Stimulated activated CD8-positive, alpha-beta memory T cell treated with anti-CD3 and anti-CD28 coated beads, Interleukin-15, amount 100 ng/mL, for 24 hours (primary cell): ENCODE measurements at places on chromosomes 1 and 21.

- DNase-seq = no peak
Observed at GRCh38 chr1:95352767-95353166, 118.8 kb downstream of the RWDD3 start.

- no peak for DNase-seq
Observed at GRCh38 chr1:201795066-201795465, 33.9 kb upstream of the IPO9 start.

DNA sequence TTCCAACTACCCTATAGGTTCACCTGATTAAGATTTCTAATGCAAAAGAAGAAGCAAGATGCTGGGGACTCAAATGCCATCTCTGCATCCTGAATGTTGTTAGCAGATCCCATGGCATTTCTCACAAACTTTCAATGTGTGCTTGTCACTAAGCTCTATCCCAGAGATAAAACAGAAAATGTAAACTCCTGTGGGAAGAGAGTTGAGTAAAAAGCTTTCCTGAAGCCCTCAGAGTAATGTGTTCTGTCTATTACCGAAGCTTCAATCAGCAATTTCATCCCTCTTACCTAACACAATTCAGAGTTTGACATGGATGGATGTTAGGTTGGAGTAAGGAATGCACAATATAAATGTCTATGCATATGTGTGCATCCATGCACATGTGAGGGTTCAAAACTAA lies 829.9 kb upstream of the PRMT6 start:
- DNase-seq = no peak

- DNase-seq = no peak
Observed at GRCh38 chr1:26704629-26705028, 8.8 kb downstream of the ARID1A start.

GRCh38 chr1:233319272-233319671 lies 8.3 kb upstream of the MAP3K21 start:
- DNase-seq = no peak

DNA sequence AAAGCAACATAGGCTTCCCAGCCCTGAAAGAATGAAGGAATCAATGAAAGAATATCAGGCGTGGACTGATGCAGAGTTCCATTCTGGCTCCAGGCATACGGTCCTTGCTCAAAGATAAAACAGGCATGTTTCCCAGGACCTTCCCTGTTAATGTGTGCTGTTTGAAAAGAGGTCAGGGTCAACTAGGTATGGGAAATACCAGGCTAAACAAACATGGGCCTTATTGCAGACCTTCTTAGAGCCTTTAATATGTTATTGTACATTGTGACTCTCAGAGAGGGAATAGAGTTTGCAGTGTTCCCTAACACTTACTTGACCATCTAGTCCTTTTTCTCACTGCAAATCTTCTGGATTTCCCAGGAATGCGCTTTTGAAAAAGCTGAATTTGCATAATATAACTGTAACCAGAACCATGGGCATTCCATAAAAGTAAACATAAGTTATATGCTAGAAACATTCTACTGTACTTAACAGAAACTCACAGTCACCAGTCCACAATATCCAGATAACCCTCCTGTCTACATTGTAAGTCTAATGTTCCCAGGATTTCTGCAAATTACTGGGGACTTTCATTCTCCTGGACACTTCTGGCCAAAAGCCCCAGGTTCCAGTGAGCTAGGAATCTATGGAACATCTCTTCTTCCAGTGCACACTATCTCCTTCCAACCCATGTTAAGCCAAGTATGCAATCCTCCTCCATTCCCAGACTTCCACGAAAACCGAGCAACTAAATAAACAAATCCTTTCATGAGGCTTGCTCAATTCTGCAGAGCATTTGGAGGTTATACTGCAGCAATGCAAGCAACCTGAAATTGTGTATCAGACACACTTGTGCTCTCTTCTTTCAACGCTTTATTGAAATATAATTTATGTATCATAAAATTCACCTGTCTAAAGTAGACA lies 486.6 kb downstream of the SETD4 start:
- no peak for DNase-seq

DNA sequence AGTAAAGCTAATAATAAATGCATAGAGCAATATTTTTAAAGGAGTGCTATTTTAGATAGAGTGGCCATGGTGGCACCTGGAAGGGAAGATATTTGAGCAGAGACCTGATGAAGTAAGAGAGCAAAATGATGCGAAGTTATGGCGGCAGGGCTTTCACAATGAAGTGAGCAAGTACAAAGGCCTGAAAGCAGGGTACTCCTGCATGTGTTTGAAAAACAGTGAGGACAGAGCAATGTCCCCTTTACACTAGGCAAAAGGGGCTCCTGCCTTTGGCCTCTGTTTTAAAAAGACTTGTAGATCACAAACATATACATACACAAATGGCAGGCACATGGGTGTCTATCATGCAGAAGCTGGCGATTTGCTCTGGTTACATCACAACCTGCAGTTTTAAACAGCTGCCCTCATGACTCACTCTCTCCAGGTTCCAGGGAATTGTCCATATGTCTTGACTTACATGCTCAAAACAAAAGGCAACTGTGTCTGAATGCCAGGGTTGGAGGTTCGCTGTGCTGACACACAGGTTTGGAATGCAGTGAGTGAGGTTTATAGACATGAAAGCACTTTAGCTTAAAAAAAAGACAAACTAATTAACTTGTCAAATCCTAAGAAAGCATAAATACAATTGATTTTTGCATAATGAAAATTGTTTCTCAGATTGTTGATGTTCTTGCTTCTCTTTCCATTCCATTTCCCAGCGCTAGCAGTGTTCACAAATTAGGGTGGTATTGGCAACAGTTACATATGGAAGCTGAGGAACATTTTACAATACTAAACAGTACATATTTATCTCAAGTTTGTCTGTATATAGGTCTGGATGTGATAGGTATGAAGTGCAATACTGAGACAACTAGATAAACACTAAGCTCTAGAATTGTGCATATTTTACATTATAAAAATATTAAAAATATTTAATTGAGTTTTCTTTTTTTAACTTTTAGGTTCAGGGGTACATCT lies 313.9 kb downstream of the BARHL2 start:
- DNase-seq = no peak

- no peak for DNase-seq
Observed at GRCh38 chr1:26418865-26419349, 8.3 kb downstream of the LIN28A start.

DNA sequence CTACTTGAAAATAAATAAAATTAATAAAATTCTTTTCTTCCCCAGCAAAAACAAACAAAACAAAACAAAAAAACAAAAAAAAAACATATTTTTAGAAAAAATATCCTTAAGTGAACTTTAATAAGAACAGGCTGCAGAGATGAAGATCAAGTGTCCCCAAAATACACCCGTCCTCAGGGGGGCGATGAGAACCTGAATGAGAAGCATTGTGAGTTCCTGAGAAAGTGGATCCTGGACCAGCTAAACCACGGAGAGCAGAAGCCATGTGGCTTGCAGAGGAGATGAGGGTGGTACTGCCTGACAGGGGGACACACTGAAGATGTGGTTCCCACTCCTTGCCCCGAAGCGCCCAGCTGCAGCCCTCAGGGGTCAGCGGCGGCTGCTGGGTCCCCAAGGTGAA lies 89.3 kb downstream of the ITPKB start:
- DNase-seq = no peak

DNA sequence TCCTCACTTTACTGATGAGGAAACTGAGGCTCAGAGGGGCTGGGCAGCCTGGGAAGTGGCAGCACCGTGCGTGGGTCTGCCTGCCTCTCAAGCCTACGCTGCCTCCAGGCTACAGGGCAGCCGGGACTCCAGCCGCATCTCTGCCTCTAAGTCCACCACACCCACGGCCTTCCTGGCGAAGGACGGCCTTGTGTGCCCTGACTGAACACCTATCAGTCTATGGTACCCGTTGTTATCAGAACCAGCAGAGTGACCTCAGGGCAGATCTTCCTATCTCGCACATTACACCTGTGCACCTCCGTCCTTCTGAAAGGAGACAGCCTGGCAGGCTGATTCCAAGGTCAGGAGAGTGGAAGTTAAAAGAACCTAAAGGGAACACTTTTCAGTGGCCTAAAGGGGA lies 35.7 kb upstream of the SLC30A1 start:
- no peak for DNase-seq

DNA sequence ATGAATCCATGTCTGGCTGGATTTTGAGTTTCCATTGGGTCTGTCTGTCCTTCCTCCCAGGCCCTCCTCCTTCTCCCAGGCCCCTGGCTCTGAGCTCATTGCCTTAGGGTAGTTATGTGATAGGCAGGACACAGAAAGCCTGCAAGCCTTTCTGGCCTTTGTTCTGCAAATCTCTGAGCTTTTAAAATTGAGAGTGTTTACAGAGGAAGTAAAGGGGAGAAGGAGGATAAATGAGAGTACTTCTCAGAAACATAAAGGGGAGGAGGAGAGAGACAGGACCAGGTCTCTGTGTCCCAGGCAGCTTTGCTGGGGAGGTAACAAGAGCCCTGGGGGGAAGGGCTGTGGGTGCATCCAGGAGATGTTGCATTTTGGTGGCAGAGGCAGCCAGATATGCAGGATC lies 126.7 kb downstream of the FOXD2 start:
- DNase-seq = no peak

GRCh38 chr1:160030657-160031364 lies 979 bp downstream of the PIGM start:
- DNase-seq = no peak

- no peak for DNase-seq
Observed at GRCh38 chr21:16154951-16155635, 425.3 kb downstream of the USP25 start.

GRCh38 chr1:109294481-109294880 lies 11.5 kb upstream of the PSRC1 start:
- DNase-seq = no peak

DNA sequence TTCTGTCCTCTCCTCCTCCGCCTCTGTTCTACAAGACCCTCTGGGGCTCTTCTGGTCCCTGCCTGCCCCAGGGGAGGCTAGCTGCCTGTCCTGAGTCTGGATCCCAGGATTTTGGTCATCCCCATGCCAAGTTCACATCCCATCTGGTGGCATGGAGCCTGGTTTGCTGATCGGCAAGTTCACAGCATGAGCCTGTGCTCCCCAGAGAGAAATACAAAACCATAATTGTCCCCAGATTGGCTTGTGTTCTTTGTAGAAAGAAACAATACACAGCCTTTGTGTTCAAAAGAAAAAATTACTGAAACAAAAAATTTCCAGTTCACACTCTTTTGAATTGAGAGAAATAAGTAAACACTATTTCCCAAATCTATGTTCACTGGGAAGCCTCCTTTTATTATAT lies 149.4 kb upstream of the ZC3H12A start:
- no peak for DNase-seq

DNA sequence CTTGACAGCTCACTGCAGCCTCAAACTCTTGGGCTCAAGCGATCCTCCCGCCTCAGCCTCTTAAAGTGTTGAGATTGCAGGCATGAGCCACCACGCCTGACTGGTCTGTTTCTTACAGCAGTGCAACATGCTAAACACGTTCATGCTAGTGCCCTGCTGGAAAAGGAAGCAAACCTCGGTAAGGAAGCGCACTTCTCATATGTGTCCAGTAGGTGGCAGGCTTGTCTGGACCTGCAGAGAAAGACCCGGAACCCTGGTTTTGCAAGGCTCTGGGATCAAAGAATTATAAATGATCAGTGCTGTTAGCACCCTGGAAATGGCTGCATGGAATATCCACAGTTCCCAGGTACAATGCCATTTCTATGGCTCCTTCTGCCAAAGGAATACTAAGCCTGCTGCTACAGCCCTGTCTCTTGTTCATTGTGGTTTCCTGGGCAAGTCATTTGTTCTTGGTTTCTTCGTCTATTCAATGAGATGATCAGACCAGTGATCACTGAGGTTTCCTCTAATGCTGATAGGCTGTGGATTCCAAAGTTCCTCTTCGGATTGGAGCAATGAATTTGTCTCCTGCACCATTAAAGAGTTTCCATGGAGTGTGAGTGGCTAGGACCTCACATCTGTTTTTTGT lies 15.9 kb downstream of the RNU5D-1 start:
- no peak for DNase-seq

GRCh38 chr1:80799457-80799856 lies 1001.3 kb upstream of the ADGRL2 start:
- no peak for DNase-seq

DNA sequence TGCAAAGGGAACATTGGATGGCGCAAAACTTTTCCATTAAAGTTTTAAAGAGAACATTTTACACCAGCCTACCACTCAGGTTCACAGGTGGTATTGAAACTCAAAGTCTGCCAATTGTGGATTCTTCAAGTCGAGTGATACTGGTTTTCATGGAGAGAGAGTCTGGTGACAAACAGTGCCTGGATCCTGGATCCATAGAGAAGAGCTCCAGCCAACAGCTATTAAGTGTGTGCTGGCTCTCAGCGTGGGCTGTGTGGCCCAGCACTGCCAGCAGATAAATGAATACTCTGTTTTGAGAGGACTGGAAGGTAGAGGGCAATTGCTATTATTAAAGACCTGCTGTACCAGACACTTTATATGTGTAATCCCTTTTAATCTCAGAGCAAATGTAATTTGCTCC lies 118.9 kb upstream of the SYT6 start:
- DNase-seq = no peak

GRCh38 chr1:24486331-24487065 lies 16.1 kb upstream of the RCAN3 start:
- DNase-seq = no peak

- DNase-seq = no peak
Observed at GRCh38 chr1:193256019-193256418, 69.6 kb upstream of the B3GALT2 start.

GRCh38 chr1:96641282-96641681 lies 80.3 kb upstream of the PTBP2 start:
- DNase-seq = no peak

DNA sequence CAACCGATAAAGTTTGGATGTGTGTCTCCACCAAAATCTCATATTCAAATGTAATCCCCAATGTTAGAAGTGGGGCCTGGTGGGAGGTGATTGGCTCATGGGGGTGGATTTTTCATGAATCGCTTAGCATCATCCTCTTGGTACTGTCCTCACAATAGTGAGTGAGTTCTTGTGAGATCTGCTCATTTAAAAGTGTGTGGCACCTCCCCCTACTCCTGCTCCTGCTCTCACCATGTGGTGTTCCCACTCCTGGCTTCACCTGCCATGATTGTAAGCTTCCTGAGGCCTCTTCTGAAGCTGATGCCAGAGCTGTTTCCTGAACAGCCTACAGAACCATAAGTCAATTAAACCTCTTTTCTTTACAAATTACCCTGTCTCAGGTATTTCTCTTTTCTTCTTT lies 28.2 kb upstream of the PRDX6 start:
- no peak for DNase-seq

DNA sequence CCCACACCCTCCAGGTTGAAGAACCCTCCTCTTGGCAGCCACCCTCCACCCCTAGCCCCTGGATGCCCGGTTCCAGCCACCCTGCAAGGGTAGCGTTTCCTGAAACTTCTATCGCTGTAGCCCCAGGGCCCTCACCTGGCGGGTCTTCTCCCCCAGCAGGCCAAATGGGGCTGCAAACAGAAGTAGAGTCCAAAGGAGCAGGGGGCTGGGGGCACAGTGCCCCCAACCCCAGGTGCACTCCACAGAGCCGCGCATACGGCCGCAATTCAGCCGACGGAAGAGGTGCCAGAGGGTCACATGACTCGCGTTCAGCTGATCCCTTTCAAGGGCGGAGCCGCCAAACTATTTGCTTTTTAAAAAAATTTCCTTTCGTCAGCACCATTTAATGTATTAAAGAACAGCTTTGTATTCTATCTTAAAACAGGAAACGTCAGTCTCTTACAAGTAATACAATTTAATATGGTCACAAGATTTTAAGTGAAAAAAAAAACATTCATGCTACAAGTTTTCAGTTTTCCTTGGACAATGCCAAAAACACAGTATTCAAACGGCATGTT lies at the start of gene GLMP:
Gene GLMP (minus strand): TSS at position 289 of the 557 bp plus-strand sequence. CDS start 34 bp downstream, at position 255.
- DNase-seq = peak; percentile 29
